ENCODE measurements at places on chromosomes 5 and 9. TPM values are rescaled to one million over a fixed set of nuclear protein-coding genes. Genes with fewer than 3 reads are reported as not detected.

GRCh38 chr9:112010537-112010936, 113.9 kb downstream of the UGCG start:
- no peaks in the 10 kb centered on the region for H3K27me3 ChIP-seq
- H3K36me3 ChIP-seq, result no peaks in the 10 kb centered on the region
- DNase-seq, result no peak
- no peaks in the 10 kb centered on the region for H3K4me1 ChIP-seq

- no peaks in the 10 kb centered on the region for H3K27me3 ChIP-seq
- H3K4me1 ChIP-seq, result no peaks in the 10 kb centered on the region
- no peak overlapping the region for H3K4me3 ChIP-seq
Observed at GRCh38 chr5:174571662-174572397, 152.6 kb upstream of the MSX2 start.

DNA sequence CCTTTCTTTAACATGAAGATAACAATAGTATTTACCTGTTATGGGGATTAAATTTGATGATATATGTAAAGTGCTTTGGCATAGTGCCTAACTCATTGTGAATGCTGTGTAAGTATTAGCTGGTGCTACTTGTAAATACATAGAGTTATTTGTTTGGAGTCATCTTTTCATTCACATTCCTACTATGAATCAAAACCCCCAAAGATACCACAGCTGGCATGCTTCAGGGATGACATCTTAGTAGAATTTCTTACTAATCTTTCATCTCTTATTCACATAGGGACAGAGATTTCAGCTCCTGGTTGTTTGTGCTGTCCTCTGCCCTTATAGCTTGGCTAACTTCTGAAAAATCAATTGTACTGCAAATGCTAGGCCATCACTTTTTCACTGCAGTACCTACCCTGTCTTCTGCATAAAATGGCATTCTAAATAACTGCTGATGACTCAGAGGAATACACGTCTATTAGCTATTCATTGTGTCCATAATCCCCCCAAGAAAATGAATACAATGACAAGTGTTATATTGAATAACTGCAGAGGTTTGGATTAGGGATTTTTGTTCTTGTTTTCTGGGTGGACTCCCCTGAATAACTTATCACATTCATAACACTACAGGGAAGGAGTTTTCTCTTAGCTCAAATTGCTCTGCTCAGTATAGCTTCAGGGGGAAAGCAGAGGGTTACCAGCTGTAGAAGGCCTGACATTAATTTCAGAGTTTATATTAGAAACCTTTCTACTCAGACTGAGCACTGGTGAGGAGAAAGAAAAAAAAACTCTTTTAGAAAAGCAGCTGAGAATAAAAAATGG, 192.2 kb upstream of the C9orf72 start:
- no peaks in the 10 kb centered on the region for H3K36me3 ChIP-seq
- no peaks in the 10 kb centered on the region for H3K4me1 ChIP-seq
- DNase-seq, result no peak
- no peak overlapping the region for H3K27ac ChIP-seq

The PCDHGB1 gene
- total RNA-seq, result not detected

The DDX46 gene
- total RNA-seq, result 72.5 TPM

The ADAMTSL1 gene
- not detected for total RNA-seq

DNA sequence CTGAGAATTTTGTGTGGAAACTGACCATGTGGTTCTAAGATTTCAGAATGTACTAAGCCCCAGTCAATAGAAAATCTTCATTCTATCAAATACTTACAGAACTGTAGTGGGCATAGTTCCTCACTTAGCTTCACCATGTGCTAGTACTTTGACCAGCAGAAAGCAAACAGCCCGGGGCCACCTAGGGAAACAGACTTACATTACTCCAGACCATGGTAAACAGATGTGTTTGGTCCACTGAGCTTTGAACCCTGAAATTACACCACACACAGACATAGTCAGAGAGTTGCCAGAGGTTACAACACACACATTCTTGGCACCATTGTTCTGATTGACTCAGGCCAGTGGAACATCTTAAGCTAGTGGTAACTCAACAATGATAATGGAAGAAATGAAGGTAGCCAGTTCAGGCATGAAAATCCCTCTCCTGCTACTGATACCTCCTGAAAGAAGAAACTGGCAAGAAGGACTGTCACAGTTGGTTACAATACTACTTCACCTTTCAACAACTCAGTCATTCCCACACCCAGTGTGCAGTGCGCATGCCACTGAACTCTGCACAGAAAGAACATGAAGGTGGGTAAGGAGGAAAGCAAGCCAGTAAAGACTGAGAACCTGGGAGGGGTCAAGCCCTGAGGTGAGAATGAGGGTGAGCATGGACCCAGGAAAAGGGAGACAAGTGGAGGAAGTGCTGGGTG, 18.7 kb upstream of the LECT2 start:
- no peaks in the 10 kb centered on the region for H3K4me1 ChIP-seq
- H3K27ac ChIP-seq, result no peak overlapping the region
- H3K27me3 ChIP-seq, result peaks cover 3% of the 10 kb centered on the region
- H3K4me3 ChIP-seq, result no peak overlapping the region
- DNase-seq, result no peak
- no peaks in the 10 kb centered on the region for H3K36me3 ChIP-seq

GRCh38 chr5:93510626-93511380, 70.2 kb downstream of the NR2F1-AS1 start:
- H3K27ac ChIP-seq, result no peak overlapping the region
- no peaks in the 10 kb centered on the region for H3K27me3 ChIP-seq
- H3K4me3 ChIP-seq, result no peak overlapping the region
- no peaks in the 10 kb centered on the region for H3K4me1 ChIP-seq

GRCh38 chr9:128619127-128619526, 37.5 kb downstream of the DYNC2I2 start:
- peaks cover 83% of the 10 kb centered on the region for H3K36me3 ChIP-seq
- no peaks in the 10 kb centered on the region for H3K27me3 ChIP-seq
- H3K4me1 ChIP-seq, result no peaks in the 10 kb centered on the region
- no peak overlapping the region for H3K4me3 ChIP-seq

The AQP7 gene
- 1.1 TPM for total RNA-seq

The HRH2 gene
- total RNA-seq, result 23.8 TPM

GRCh38 chr5:12910641-12911040, 1006.4 kb upstream of the CTNND2 start:
- no peaks in the 10 kb centered on the region for H3K27me3 ChIP-seq
- H3K4me3 ChIP-seq, result no peak overlapping the region
- H3K27ac ChIP-seq, result no peak overlapping the region
- no peak for DNase-seq
- H3K4me1 ChIP-seq, result no peaks in the 10 kb centered on the region

- no peaks in the 10 kb centered on the region for H3K36me3 ChIP-seq
- H3K4me3 ChIP-seq, result no peak overlapping the region
- H3K4me1 ChIP-seq, result no peaks in the 10 kb centered on the region
- H3K27ac ChIP-seq, result no peak overlapping the region
Observed at GRCh38 chr5:167701051-167701450, 590.4 kb upstream of the WWC1 start.

- no peaks in the 10 kb centered on the region for H3K36me3 ChIP-seq
- peak; percentile 48 for DNase-seq
- no peak overlapping the region for H3K4me3 ChIP-seq
- peaks cover 43% of the 10 kb centered on the region for H3K4me1 ChIP-seq
- H3K27me3 ChIP-seq, result no peaks in the 10 kb centered on the region
- H3K27ac ChIP-seq, result no peak overlapping the region
Observed at GRCh38 chr5:176559683-176560082, 10.5 kb downstream of the CDHR2 start.

GRCh38 chr9:119974026-119974425, 604.8 kb upstream of the BRINP1 start:
- H3K27ac ChIP-seq, result no peak overlapping the region
- no peak overlapping the region for H3K4me3 ChIP-seq
- no peak for DNase-seq
- H3K4me1 ChIP-seq, result no peaks in the 10 kb centered on the region
- no peaks in the 10 kb centered on the region for H3K36me3 ChIP-seq

GRCh38 chr9:136856541-136857141, 4.5 kb downstream of the MAMDC4 start:
- no peak overlapping the region for H3K27ac ChIP-seq
- no peak overlapping the region for H3K4me3 ChIP-seq
- H3K36me3 ChIP-seq, result no peaks in the 10 kb centered on the region
- no peak for DNase-seq
- H3K4me1 ChIP-seq, result no peaks in the 10 kb centered on the region

The LHX6 gene
- total RNA-seq, result not detected

GRCh38 chr5:143435210-143435657, 31.7 kb upstream of the NR3C1 start:
- H3K4me3 ChIP-seq, result peak overlapping the region; percentile 70
- H3K27ac ChIP-seq, result peak overlapping the region; percentile 81
- H3K27me3 ChIP-seq, result no peaks in the 10 kb centered on the region

DNA sequence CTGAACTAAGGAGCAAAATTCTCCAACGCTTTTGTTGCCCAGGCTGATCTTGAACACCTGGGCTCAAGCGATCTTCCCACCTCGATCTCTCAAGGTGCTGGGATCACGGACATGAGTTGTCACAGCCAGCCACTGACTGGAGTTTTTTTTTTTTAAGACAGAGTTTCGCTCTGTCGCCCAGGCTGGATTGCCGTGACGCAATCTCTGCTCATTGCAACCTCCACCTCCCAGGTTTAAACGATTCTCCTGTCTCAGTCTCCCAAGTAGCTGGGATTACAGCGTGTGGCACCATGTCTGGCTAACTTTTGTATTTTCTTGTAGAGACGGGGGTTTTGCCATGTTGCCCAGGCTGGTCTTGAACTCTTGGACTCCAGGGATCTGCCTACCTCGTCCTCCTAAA, 58.2 kb downstream of the EHMT1 start:
- no peaks in the 10 kb centered on the region for H3K27me3 ChIP-seq
- H3K27ac ChIP-seq, result no peak overlapping the region
- peaks cover 21% of the 10 kb centered on the region for H3K4me1 ChIP-seq
- peaks cover 11% of the 10 kb centered on the region for H3K36me3 ChIP-seq
- DNase-seq, result no peak

GRCh38 chr9:3331801-3332200, 194.0 kb downstream of the RFX3 start:
- H3K36me3 ChIP-seq, result no peaks in the 10 kb centered on the region
- H3K27me3 ChIP-seq, result no peaks in the 10 kb centered on the region
- no peak overlapping the region for H3K27ac ChIP-seq
- DNase-seq, result no peak

The PPIC gene
- not detected for total RNA-seq

DNA sequence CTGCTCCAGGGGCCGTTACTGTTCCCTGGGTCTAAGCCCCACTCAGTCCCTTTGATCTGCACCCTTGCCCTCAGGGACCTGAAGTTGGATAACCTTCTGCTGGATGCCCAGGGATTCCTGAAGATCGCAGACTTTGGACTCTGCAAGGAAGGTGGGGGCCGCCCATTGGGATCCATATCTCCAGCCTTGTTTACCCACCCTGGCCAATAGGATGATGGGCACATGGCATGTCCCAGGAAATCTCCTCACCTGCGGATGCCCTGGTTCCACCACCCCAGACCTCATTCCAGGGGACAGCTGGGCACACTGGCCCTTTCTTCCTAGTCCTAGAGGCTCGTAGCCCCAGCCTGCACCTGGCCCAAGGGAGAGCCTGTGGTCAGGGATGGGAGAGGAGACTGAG, 5.5 kb downstream of the ZDHHC12 start:
- no peaks in the 10 kb centered on the region for H3K36me3 ChIP-seq
- no peak overlapping the region for H3K27ac ChIP-seq
- H3K4me1 ChIP-seq, result peaks cover 6% of the 10 kb centered on the region
- DNase-seq, result no peak
- no peak overlapping the region for H3K4me3 ChIP-seq
- no peaks in the 10 kb centered on the region for H3K27me3 ChIP-seq

DNA sequence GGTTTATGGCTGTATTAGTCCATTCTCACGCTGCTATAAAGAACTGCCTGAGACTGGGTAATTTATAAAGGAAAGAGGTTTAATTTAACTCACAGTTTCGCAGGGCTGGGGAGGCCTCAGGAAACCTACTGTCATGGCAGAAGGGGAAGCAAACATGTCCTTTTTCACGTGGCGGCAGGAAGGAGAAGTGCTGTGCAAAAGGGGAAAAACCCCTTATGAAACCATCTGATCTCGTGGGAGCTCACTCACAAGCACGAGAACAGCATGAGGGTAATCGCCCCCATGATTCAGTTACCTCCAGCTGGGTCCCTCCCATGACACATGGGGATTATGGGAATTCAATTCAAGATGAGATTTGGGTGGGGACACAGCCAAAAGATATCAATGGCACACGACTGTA, 13.9 kb downstream of the LRRC70 start:
- H3K4me1 ChIP-seq, result no peaks in the 10 kb centered on the region
- H3K36me3 ChIP-seq, result peaks cover 10% of the 10 kb centered on the region
- no peak overlapping the region for H3K4me3 ChIP-seq
- H3K27me3 ChIP-seq, result no peaks in the 10 kb centered on the region
- H3K27ac ChIP-seq, result no peak overlapping the region

All from naive thymus-derived CD4-positive, alpha-beta T cell (primary cell).